AG08396 (cell line): ENCODE measurements at places on chromosomes 4 and X.

DNA sequence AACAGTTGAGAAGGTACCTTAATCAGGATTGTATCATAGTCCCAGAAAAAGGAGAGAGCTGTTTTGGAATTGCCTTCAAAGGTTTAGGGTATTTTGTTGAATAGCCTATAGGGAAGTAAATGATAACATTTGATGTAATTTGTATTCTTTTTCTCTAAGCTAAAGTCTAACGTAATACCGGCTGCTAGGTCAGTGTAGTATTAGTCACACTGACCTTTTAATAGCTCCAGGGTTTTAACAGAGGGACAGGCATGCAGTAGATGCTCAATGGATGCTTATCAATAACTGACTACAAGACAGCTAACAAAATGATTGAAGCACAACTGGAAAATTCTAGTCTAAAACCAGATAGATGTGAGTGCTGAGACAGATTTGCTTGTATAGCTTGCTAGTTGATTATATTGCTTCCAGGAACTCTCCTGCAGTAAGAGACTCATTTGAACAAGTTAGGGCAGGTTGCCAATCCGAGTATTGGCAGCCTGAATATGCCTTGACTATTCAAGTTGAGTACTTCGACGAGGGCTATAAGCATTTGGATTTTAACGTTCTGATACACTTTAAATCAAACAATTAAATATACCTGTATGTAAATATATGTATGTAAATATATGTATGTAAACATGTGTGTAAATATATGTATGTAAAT lies 16.5 kb upstream of the PNPLA4 start:
- DNase-seq, result no peak

- DNase-seq, result no peak
Observed at GRCh38 chr4:150253965-150254630, 175.9 kb downstream of the DCLK2 start.

- peak; percentile 29 for DNase-seq
Observed at GRCh38 chr4:112910109-112910736, 139.2 kb upstream of the ANK2 start.

DNA sequence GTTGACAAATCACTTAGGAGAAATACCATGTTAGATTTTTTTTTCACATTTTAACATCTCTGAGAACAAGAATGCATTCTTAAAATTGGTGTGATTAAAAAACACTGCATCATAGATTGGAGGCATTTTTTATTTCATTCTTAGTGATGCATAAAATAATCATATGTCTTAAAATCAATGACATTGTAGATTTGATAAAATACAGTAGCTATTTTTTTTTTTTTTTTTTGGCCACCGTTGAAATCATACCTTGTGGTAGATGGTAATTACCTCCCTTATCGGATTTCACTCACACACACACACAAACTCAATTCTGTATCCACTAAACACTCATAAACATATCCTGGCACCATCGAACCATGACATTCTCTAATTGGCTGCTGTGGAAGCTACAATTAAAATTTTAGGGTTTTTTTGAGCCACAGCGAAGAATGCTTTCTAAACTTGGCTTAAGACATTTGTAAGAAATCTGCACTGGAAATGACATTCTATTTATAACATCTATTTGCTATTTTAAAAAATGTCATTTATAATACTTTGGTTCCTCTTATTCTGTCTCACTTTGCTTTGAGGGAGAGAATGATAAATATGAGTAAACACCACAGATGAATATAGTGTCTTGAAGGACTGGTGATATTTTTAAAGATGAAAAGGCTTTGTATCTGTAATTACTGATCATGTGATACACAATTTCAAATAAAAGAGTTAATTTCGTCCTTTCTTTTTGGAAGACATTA lies 60.1 kb downstream of the CCSER1 start:
- DNase-seq, result no peak

- no peak for DNase-seq
Observed at GRCh38 chrX:88604433-88605221, 142.4 kb upstream of the CPXCR1 start.

- no peak for DNase-seq
Observed at GRCh38 chrX:46712764-46713163, 46.2 kb downstream of the SLC9A7 start.

- no peak for DNase-seq
Observed at GRCh38 chr4:140049024-140049848, 104.7 kb downstream of the MAML3 start.

- DNase-seq, result no peak
Observed at GRCh38 chrX:72105436-72105835, 26.3 kb downstream of the RTL5 start.

DNA sequence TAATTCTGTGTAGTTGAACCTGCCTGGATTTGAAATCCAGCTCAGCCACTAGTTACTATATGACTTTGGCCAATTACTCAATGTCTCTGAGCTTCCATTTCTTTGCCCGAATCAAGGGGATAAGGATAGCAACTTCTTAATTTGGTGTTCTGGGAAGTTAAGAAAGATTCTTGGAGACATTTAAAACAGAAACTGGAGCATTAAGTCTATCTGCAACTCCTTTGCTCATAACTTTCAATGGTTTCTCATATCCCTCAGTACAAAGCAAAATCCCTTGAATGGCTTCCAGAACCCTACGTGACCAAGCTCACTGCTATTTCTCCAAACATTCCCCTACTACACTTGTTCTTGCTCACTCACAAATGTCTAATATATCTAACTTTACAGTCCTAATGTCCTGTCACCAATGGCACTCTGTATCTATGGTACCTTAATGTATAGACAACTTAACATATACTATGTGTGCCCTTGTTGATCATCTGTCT lies 849.1 kb upstream of the SLIT2 start:
- DNase-seq, result peak; percentile 11

DNA sequence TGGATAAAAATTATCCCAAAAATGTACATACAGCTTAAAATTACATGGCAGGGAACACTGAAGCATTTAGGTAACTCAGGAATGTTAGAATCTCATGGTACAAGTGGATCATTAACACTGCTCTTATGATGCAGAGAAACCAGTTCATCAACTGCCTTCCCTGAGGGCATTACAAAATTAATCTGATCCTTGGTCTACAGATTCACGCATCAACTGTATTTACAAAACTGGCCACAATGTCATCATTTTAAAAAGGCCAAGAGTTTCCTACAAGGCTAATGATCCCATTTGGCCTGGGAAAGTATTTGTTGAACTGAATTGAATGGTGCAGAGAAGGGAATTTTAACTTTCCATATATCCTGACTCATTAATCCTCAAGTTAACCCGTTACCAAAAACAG lies 84.6 kb downstream of the TSPAN5 start:
- DNase-seq, result no peak

DNA sequence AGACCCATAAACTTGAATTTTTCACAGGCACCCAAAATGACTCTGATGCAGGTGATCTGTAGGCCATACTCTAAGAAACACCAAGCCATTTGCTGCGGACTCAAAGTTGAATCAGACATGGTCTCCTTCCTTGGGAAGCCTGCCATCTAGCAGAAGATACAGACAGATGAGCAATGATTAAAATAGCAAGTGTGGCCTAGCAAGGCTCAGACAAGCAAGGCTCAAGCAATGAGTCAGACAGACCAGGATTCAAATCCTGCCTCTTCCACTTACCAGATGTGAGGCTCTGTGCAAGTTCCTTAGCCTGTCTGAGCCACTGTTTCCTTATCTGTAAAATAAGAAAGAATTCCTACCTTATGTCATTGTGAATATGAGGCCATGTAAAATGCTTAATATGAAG lies 2.3 kb downstream of the CCDC149 start:
- DNase-seq, result peak; percentile 45

- peak; percentile 3 for DNase-seq
Observed at GRCh38 chr4:91963486-91963885, 340.3 kb upstream of the GRID2 start.
